ENCODE measurements at places on chromosomes 13 and 19. TPM values are rescaled to one million over a fixed set of nuclear protein-coding genes. Genes with fewer than 3 reads are reported as not detected.
A peak's percentile ranks its signal among the peaks of the same experiment; 100 is the strongest.

Gene CEACAM16
- total RNA-seq = not detected

Gene CNFN
- not detected for total RNA-seq

Gene RAB3A
- total RNA-seq = 11.3 TPM

Gene PROZ
- not detected for total RNA-seq

Gene KLK13
- not detected for total RNA-seq

Gene MVB12A
- total RNA-seq = 28.1 TPM

Gene PRSS57
- total RNA-seq = not detected

Gene DAPK3
- 27.5 TPM for total RNA-seq

Gene CIRBP
- total RNA-seq = 180 TPM

- H3K27me3 ChIP-seq = peaks cover 35% of the 10 kb centered on the region
- H3K4me3 ChIP-seq = no peak overlapping the region
- H3K36me3 ChIP-seq = no peaks in the 10 kb centered on the region
- no peak for DNase-seq
- H3K4me1 ChIP-seq = no peaks in the 10 kb centered on the region
These were observed 35.0 kb downstream of the AMER2 start for GRCh38 chr13:25136880-25137787.

- H3K27ac ChIP-seq = no peak overlapping the region
- DNase-seq = no peak
- no peak overlapping the region for H3K4me3 ChIP-seq
- no peaks in the 10 kb centered on the region for H3K4me1 ChIP-seq
- peaks cover 7% of the 10 kb centered on the region for H3K27me3 ChIP-seq
- no peaks in the 10 kb centered on the region for H3K36me3 ChIP-seq
These were observed 78.6 kb downstream of the DCT start for GRCh38 chr13:94400874-94401273.

DNA sequence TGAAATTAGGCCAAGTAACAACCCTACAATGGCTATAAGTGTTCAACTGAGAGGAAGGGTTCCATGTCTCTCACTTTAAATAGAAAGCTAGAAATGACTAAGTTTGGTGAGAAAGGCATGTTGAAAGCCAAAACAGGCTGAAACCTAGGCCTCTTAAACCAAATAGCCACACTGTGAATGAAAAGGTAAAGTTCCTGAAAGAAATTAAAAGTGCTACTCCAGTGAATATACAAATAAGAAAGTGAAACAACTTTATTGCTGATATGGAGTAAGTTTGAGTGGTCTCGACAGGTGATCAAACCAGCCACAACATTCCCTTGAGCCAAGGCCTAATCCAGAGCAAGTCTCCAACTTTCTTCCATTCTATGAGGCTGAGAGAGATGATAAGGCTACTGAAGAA lies 209.6 kb downstream of the KLF12 start:
- no peaks in the 10 kb centered on the region for H3K27me3 ChIP-seq
- peak overlapping the region; percentile 28 for H3K4me3 ChIP-seq
- H3K36me3 ChIP-seq = peaks cover 14% of the 10 kb centered on the region
- H3K27ac ChIP-seq = peak overlapping the region; percentile 78
- peaks cover 67% of the 10 kb centered on the region for H3K4me1 ChIP-seq
- DNase-seq = no peak

DNA sequence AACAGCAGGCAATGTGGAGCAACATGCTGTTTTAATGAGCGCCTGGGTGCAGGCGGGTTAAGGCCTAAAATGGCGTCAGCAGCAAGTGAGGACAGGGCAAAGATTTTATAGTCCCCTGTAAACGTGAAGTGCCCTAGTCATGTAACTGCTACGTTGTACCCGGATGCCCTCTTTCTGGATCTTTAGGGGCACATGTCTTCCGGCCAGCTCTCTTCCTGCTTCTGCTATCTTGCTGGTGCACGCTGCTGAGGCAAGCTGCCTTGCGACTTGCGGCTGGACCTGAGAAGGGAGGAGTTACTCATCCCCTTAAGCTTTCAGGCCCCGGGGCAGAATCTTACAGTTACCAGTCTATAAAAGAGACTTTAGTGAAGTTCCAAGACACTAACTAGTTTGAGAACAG lies 303.6 kb upstream of the DACH1 start:
- H3K27ac ChIP-seq = no peak overlapping the region
- no peaks in the 10 kb centered on the region for H3K27me3 ChIP-seq
- no peaks in the 10 kb centered on the region for H3K4me1 ChIP-seq
- DNase-seq = no peak
- no peaks in the 10 kb centered on the region for H3K36me3 ChIP-seq

DNA sequence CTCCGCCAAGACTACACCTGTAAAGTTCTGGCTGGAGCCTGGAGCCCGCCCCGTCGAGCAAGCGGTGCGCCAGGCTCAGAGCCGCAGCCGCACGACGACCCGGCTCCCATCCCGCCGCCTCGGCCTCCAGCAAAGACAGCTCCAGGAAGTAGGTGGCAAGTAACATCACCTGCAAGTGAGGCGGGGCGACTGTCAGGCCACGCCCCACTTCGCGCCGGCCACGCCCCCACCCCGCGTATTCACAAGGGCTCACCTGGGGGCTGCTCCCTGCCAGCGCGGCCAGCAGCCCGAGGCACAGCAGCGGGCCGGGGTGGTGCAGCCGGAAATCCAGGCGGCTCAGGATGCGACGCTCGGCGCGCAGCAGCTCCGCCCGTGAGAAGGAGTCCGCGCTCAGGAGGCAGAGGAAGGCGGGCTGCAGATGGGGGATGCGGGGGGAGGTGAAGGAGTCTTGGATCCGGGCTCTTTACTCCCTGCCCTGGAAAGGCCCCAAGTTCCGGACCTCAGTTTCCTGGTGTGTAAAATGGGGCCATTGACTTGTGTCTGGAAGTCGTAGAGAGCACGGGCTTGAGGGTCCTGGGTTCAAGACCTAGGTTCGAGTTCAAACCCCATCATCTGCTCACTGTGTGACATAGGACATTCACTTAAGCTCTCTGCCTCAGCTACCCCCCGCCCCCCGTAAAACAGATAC lies 3.2 kb downstream of the CCNP start:
- peaks cover 18% of the 10 kb centered on the region for H3K4me1 ChIP-seq
- H3K27me3 ChIP-seq = peaks cover 58% of the 10 kb centered on the region
- H3K36me3 ChIP-seq = peaks cover 2% of the 10 kb centered on the region
- DNase-seq = peak; percentile 38
- no peak overlapping the region for H3K4me3 ChIP-seq

- no peaks in the 10 kb centered on the region for H3K27me3 ChIP-seq
- peaks cover 19% of the 10 kb centered on the region for H3K4me1 ChIP-seq
- peaks cover 54% of the 10 kb centered on the region for H3K36me3 ChIP-seq
These were observed at the start of gene ZFP28 for GRCh38 chr19:56538761-56539263. Gene ZFP28, plus strand, starts transcription at chr19:56538948. Its CDS starts 71 bp downstream, at chr19:56539019.

- peaks cover 62% of the 10 kb centered on the region for H3K36me3 ChIP-seq
- DNase-seq = no peak
- peaks cover 77% of the 10 kb centered on the region for H3K4me1 ChIP-seq
- H3K27ac ChIP-seq = peak overlapping the region; percentile 83
- H3K27me3 ChIP-seq = no peaks in the 10 kb centered on the region
These were observed 5.8 kb downstream of the EGLN2 start for GRCh38 chr19:40804783-40805242.

DNA sequence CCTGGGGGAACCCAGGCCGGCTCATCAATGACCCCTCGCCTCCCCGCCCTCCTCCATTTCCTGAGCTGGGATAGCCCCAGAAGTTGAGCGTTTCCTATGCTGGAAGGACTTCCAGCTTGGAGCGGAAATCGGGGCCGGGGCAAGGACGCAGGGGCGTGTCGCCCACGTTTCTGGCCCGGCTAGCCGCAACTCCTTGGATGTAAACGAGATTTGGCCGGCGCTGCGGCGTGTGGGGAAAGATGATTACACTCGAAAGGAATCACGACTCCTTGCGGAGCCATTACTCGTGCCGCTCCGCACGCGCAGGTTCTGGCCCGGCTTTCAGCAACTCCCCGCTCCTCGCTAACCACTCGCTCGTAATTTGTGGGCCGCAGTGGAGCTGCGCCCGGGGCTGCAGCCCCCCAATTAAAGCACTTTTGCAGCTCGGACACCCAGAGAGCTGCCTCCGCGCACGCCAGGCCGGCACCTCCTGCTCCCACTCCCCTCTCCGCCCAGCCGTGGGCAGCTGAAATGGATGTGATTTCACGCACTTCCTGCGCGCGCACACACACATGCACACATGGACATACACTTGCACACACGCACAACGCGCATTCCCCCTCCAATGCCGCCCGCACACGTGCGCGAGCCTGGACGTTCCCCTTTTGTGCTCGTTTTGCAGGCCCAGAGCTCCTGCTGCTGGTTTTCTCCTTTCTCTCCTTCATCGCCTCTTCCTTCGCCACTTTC lies 15.7 kb downstream of the ZIC5 start:
- peaks cover 16% of the 10 kb centered on the region for H3K4me1 ChIP-seq
- no peak overlapping the region for H3K27ac ChIP-seq
- H3K36me3 ChIP-seq = no peaks in the 10 kb centered on the region
- DNase-seq = no peak
- peak overlapping the region; percentile 24 for H3K4me3 ChIP-seq
- peaks cover 73% of the 10 kb centered on the region for H3K27me3 ChIP-seq

DNA sequence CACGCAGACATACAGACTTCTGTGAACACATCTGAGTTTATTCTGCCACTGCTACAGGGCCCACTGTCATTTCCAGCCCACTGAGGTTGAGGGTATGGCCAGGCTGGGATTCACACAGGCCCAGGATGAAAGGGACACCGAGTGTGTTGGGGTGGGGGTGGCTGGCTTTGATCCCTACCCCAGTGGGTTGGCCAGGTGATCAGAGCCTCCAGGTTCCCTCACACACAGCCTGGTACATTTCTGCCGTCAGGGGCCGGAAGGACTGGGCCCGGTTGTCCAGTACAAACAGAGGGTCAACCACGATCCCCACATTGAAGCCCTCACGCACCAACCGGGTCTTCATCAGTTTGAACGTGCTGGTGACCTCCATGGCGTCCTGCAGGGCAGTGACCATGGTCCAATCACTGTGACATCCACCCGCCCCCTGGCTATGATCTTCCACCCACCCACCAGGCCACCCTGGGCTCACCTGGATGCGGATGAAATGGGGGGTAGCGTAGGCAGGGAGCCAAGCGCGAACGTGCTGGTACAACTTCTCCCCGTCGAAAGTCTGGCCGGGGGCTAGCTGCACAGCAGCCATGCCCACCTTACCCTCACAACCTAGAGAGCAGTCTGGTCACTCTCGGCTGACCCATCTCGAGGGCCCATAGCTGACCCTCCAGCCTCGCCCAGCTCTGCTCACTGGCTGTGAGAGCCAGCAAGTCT lies 13.3 kb downstream of the SLC27A5 start:
- no peak for DNase-seq
- peak overlapping the region; percentile 86 for H3K27ac ChIP-seq
- peaks cover 4% of the 10 kb centered on the region for H3K36me3 ChIP-seq

GRCh38 chr19:47481460-47482052 lies 2.5 kb downstream of the KPTN start:
- peaks cover 12% of the 10 kb centered on the region for H3K36me3 ChIP-seq
- DNase-seq = no peak
- H3K4me3 ChIP-seq = no peak overlapping the region
- H3K4me1 ChIP-seq = peaks cover 19% of the 10 kb centered on the region

- no peak overlapping the region for H3K4me3 ChIP-seq
- H3K4me1 ChIP-seq = no peaks in the 10 kb centered on the region
- no peaks in the 10 kb centered on the region for H3K36me3 ChIP-seq
- no peak for DNase-seq
- H3K27me3 ChIP-seq = peaks cover 1% of the 10 kb centered on the region
- no peak overlapping the region for H3K27ac ChIP-seq
These were observed 36.8 kb downstream of the C13orf46 start for GRCh38 chr13:113937073-113937472.

GRCh38 chr19:48487544-48487943 lies 18.4 kb downstream of the CYTH2 start:
- no peak overlapping the region for H3K27ac ChIP-seq
- H3K27me3 ChIP-seq = peaks cover 10% of the 10 kb centered on the region
- H3K4me3 ChIP-seq = no peak overlapping the region
- no peak for DNase-seq

- H3K27ac ChIP-seq = peak overlapping the region; percentile 5
- peak; percentile 64 for DNase-seq
- H3K36me3 ChIP-seq = peaks cover 22% of the 10 kb centered on the region
These were observed 6.4 kb downstream of the DOHH start for GRCh38 chr19:3494051-3494450.

GRCh38 chr19:21765151-21765550 lies 2.2 kb downstream of the ZNF100 start:
- H3K36me3 ChIP-seq = peaks cover 50% of the 10 kb centered on the region
- DNase-seq = peak; percentile 44
- H3K4me3 ChIP-seq = peak overlapping the region; percentile 19
- H3K27ac ChIP-seq = no peak overlapping the region
- H3K4me1 ChIP-seq = peaks cover 28% of the 10 kb centered on the region

GRCh38 chr19:39839678-39840327 lies 5.8 kb upstream of the DYRK1B start:
- H3K4me3 ChIP-seq = no peak overlapping the region
- no peak for DNase-seq
- no peaks in the 10 kb centered on the region for H3K27me3 ChIP-seq
- peaks cover 63% of the 10 kb centered on the region for H3K36me3 ChIP-seq
- H3K4me1 ChIP-seq = peaks cover 41% of the 10 kb centered on the region

DNA sequence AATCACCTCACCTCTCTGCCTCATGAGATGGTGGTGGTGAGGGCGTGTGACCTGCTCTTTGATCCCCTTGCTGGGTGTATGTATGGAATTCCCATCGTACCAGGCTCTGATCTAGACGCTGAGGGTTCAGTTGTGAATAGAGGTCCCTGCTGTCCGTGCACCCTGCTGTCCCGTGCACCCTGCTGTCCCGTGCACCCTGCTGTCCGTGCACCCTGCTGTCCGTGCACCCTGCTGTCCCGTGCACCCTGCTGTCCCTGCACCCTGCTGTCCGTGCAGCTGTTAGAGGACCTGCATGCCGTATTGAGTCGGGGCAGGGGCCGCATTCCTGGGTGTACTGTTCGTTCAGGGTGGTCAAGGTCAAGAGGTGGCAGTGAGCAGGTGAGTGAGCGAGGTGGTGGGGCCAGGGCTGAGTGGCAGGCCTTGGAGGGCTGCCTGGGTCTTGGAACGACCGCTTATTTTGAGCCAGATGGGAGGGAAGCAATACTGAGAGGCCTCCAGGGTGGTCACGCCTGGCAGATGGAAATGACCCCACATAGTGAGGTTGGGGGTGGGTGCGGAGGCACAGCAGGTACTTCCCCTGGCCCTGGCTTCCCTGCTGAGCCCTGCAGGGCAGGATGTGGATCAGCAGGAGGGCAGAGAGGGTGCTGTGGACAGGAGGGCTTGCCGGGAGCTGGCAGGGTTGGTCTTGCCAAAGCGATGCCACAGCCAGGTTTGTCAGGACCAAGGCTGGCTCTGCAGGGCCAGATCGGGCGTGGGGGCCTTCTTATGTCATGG lies 4.6 kb upstream of the EPN1 start:
- no peak overlapping the region for H3K4me3 ChIP-seq
- H3K27me3 ChIP-seq = no peaks in the 10 kb centered on the region
- peaks cover 26% of the 10 kb centered on the region for H3K4me1 ChIP-seq
- no peak overlapping the region for H3K27ac ChIP-seq
